HuH-7.5 (cell line): ENCODE measurements at places on chromosomes 1 and 21.

GRCh38 chr1:219985169-219985568 lies 56.8 kb upstream of the SLC30A10 start:
- DNase-seq, result no peak

GRCh38 chr1:20048563-20048962 lies 21.4 kb upstream of the PLA2G5 start:
- DNase-seq, result no peak

GRCh38 chr1:118949315-118949714 lies 38.8 kb downstream of the TBX15 start:
- DNase-seq, result no peak

DNA sequence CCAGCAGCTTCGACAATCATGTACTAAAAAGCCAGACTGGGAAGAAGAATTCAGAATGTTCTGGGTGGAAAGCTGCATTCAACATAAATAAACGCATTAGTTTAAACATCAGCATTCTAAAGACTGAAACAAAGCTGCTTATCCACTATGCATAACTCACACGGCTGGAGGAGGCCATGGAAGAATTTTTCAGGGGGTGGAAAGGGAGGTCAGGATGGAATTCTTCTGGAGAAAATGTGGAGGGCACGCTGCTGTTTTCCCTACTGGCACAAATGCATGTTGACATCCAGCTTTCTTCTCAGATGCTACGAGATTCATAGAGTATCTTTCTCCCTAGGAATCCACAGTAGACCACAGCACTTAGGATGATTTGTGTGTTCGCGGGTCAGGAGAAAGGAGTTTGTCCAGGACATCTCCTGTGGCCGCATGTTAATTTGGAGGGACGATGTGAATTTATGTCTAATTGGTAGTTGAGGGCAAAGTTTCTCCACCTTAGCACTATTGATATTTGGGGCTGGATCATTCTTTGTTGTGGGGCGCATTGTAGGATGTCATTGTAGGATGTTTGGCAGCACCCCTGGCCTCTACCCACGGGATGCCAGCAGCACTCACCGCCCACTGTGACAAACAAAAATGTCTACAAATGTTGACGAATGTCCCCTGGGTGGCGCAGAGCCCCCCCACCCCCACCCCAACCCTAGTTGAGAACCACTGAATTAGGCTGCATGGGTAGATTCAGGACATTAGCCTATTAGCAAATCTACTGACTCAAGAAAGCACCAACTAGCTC lies 86.5 kb upstream of the KAZN start:
- DNase-seq, result no peak

GRCh38 chr1:204154568-204155255 lies 2.9 kb upstream of the ETNK2 start:
- DNase-seq, result no peak

GRCh38 chr1:59703226-59703917 lies 111.4 kb upstream of the HOOK1 start:
- no peak for DNase-seq

DNA sequence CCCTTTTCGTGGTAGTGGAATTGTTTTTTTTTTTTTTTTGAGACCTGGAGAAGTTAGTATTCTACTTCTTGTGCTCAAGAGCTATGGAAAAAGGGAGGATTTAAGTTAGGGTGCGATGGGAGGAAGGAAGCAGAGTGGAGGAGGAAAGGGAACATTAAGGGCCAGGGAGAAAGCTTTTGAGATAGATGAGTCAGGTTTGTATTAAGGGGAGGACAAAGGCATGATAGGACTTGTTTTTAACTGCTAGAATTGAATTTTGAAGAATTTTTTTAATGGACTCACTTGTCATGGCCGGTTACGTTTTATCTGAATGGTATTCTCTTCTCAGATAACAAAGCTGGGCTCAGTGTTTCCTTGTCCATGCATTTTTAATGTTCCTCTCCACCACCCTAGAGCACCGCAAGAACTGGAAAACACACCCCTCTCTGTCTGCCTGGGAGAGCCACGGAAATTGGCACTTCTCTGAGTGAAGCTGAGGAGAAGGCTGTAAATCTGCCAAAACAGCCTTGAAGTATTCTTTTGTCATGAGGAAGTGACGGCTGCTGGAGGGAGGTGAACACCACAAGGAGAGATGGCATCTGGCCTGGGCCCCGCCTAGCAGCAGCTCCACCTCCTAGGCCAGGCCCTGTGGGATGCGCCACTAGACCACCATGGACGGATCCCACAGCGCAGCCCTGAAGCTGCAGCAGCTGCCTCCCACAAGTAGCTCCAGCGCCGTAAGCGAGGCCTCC lies 3.5 kb downstream of the NIPAL3 start:
- DNase-seq, result no peak

- no peak for DNase-seq
Observed at GRCh38 chr21:39315603-39316445, 2.4 kb upstream of the BRWD1 start.

GRCh38 chr1:11345971-11346715 lies 73.1 kb downstream of the UBIAD1 start:
- DNase-seq, result no peak

DNA sequence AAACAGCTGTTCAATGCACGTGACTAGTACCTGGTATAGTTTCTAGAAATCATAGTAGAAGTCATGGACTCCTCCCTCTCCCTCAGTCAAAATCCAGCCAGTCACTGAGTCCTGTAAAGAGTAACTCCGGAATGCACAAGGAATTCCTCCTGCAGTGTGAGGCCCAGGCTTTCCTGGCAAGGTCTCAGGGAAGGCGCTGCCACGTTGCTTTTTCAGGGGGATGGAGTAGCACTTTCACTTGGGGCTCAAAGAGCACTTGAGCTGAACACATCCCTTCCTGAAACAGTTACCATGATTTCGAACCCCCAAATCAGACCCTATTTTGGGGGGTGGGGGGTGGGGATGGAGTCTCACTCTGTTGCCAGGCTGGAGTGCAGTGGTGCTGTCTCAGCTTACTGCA lies 26.4 kb upstream of the LRRC8D start:
- no peak for DNase-seq

DNA sequence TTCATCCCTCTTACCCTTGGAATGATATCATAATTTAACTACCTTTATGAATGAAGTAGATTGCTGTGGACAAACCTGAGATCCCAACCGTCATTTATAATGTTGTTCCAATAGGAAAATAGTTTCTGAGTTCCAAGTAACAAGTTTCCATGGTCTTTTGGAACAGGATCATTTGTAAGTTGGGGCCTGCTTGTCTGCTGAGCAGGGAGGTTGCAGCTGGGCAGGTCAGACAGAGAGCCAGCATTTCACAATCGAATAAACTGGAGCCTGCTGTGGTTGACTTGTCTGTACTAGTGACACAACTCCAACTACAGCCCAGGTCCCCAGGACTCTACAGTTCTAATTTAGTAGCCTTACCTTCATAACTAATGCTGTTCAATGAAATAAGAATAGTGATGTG lies 18.6 kb upstream of the RALGPS2 start:
- DNase-seq, result no peak

DNA sequence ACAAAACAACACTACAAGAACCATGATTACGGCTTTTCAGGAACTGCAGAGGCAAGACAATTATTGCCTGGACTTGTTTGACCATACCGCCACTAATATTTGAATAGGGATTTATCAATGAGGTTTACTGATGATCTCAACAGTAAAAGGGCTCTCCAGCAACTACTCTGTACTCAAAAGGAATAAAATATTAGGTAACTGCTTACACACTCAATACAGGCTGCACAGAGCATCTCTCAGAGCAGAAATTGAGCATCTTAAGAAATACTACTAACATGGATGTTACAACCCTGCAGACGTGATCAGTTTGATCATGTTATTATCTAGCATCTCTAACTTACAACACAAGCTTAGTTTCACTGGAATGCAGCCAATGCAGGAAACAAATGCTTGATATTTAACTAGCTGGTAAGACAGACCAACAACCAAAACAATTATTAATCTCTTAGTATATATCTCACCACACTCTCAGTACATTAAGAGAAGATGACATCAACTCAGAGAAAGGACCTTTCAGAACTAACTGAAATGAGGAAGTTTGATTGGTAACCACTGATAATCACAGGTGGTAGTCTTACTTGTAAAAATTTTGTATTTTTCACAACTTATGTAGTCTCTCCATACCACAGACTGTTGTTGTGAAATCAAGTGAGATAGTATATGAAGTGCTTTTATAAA lies 52.2 kb downstream of the PUM1 start:
- DNase-seq, result no peak

GRCh38 chr1:23237508-23237907 lies 20.2 kb upstream of the HTR1D start:
- DNase-seq, result no peak

- no peak for DNase-seq
Observed at GRCh38 chr1:17167786-17168090, 37.2 kb upstream of the PADI1 start.

DNA sequence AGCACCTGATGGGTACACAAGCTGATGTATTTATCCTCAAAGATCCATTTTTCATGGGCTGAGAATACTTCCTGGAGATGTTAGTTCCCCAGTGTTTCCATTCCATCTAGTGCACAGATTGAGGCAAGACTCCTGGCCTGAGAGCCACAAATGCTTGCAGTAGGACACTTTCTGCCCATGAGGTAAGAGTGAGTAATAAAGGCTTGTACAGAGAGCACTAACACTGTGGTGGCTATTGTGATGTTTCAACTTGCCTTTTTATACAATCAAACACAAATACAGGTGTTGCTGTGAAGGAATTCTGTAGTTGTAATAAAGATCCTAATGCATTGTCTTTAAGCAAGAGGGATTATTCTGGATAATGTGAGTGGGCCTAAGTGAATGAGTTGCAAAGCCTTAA lies 186.1 kb upstream of the ADAMTS5 start:
- DNase-seq, result no peak

DNA sequence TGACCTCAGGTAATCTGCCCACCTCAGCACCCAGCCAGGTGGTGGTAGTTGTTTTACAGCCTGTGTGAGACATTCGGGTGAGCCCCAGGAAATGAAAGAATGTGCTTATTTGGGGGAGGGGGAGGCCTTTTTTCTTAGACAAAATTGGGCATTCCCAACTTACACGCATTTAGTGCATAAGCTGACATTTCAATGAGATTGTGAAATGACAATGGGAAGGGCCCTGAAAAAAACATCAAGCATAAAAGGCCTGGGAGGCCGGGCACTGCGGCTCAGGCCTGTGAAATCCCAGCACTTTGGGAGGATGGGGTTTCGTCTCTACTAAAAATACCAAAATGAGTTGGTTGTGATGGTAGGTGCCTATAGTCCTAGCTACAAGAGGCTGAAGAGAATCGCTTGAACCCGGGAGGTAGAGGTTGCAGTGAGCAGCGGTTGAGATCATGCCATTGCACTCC lies 5.0 kb downstream of the GAS5 start:
- DNase-seq, result no peak

DNA sequence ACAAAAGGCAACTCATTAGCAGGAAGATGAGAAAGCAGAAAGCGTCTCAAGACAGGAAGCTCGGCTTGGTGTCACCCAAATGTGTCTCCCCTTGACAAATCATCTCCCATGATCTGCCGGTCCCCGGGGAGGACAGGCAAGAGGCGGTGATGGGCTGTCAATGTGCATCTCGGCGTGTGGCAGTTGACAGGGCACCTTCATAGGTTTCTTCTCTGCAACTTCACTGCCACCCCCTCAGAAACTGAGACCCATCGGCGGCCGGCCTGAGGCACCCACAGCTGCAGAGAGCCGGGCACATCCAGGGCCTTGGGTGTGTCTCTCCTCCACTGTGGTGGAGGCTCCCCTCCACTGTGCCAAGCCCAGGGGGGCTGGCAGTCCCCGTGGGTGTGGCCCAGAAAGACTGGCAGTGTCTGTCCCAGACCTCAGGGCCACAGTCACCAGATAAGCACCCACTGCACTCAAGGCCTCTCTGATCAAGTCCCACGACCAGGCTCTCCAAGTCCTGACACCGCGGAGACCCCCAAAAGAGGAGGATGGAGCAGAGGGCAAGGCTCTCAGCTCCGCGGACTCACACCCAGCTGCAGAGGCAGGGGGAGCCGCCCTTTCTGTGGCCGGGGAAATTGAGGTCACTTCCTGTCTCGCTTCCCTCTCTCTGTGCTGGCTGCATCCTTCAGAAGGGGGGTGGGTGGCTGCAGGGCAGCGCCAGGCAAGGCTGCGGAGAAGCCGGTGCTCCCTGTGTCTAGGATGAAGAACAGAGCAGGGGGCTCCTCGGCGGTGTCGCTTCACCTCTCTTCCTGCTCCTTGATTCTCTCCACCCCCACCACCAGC lies 39.6 kb upstream of the LBR start:
- DNase-seq, result no peak

DNA sequence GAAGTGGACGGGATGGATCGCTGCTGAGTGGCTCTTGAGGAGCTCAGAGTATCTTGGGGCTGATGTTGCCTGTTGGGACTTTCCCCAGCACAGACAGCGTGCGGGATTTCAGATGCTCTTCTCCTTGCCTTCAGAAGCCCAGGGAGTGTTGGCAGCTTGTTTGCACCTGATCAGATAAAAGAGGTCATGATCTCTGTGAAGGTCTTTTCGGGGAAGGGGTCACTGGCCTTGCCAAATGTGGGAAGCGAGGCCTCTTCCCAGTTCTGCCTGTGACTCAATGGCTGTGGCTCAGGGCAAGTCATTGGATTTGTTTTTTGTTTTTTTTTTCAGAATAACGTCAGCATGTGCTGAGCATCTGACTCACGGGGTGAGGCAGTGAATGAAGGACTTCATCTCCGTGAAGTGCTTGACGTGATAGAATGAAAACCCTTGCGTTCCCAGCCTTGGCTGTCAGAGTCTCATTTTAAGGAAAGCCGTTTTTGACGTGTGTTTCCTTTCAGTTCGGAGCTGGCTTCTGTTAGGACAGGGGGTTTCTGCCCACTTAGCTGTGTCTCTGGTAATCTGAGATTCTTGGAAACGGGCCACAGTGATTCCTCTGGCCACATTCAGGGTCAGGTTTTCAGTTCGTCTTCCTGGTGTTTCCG lies 46.7 kb downstream of the GALNT2 start:
- DNase-seq, result no peak

DNA sequence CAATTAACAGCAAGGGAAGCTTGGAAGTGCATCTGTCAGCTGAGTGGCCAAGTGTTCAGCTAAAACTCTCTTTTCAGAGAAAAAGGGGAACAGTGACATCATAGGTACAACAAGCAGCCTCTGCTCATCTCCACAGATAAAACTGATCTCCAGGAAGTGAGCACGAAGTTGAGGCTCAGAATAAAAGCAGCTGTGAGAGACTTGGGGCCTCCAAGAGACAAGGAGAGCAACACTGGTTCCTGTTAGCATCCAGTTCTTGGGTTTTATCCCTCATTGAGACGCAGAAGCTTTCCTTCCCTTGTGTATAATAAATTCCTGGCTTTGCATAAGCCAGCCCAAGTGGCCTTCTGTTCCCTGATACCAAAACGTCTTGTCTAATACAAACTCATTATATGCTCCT lies 20.0 kb upstream of the CNN3 start:
- DNase-seq, result no peak

DNA sequence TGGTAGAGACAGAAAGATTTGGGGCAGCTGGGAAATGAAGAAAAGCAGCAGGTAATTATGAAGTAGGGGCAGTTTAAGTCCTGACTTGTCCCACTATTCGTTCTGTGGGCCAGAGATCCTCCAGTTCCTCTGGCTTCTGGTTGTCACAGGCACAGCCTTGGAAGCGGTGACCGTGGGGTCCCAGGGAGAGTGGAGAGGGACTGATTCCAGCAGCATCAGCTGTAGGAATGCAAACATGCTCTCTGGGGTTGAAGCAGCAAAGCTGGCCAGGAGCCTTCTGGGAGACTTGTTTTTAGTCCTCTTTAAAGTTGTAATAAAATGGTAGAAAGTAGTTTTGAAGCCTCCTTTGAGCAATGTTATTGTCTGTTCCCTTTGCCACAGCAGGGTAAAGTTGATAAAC lies 488.0 kb downstream of the LMO4 start:
- DNase-seq, result no peak

GRCh38 chr1:66132324-66132723 lies 339.6 kb downstream of the PDE4B start:
- no peak for DNase-seq
